Small intestine (tissue), 16 donors: ENCODE measurements at places on chromosomes 5 and 9.
A peak's percentile ranks its signal among the peaks of the same experiment; 100 is the strongest.

DNA sequence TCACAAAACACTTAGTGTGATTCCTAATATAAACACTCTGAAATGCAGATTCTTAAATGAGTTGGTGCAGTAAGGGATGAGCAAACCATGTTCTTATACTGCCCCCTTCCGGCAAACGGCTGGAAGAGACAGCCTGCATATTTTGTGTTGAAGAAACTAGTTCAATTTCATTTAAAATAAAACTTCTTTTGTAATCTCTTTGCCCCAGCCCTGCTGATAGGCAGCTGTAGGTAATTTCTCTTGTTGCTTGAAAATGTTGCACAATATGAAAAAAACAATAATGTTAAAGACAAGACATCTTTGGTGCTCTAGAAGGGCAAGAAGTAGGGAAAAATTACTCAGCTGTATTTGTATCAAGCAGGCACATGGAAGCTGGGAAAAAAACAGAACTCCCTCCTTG, 89.7 kb upstream of the CCNG1 start:
- peak; percentile 67 for DNase-seq

GRCh38 chr9:135090547-135090946, 3.1 kb downstream of the OLFM1 start:
- no peak for DNase-seq

- DNase-seq: no peak
Observed at GRCh38 chr9:86405926-86406325, 51.7 kb upstream of the TUT7 start.

DNA sequence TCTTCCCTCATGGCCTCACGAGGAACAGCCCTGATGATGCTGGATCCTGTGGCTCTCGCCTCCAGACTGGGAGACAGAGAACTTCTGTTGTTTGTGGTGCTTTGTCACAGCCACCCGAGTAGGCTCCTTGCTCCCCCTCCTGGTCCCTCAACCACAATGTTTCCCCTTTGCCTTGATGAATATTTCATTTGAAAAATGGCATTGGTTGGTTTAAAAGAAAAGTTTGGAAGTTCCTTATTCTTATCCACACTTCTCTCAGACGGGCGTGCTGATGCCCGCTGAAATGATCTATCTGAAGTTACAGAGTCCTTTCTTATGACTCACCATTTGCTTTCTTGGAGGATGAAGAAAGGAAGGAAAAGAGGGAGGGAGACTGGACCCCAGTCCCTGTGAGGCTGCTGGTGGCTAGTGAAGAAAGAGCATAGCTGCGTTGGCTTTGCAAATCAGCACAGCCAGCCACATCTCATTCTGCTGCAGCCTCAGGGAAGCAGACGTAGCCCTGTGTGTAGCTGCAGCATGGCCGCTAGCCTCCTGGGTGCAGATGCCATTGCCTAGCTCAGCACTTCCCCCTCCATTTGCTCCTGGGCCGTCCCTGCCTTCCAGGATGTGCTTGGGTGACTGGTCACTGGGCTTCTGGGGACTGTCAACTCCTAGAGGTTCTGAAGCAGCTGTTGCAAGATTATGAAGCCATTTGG, 185.9 kb downstream of the ERCC6L2 start:
- DNase-seq: peak; percentile 31

DNA sequence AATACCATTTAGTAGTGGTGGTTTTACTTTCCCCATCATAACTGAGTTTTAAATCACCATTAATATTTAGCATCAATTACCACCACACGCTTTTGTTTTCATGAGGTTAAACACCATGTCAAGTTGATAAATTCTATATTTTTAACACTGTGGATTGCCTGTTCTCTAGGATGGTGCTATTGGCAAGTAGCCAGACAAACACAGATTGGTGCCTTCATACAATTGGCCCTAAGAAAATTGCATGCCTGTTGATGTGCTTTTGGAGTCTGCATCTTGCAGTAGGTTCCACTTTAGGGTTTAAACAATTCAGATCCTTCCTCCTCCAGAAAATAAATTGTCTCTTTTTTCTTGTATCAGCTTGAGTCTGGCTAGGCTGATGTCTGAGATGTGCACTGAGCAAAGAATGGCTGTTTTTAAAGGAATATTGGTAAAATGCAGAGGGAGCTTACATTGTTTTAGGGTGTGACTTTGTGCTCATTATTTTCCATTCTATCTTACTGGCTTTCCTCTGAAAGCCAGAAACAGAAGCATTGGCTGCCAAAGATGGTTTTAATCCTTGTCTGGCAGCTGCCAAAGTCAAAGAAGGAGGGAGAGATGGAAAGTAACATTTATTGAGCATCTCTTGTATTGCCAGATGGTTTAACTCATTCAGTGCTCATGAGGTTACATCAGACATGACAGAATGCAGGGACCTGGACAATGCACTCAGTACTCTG, 19.6 kb upstream of the MAN2A1 start:
- DNase-seq: no peak

DNA sequence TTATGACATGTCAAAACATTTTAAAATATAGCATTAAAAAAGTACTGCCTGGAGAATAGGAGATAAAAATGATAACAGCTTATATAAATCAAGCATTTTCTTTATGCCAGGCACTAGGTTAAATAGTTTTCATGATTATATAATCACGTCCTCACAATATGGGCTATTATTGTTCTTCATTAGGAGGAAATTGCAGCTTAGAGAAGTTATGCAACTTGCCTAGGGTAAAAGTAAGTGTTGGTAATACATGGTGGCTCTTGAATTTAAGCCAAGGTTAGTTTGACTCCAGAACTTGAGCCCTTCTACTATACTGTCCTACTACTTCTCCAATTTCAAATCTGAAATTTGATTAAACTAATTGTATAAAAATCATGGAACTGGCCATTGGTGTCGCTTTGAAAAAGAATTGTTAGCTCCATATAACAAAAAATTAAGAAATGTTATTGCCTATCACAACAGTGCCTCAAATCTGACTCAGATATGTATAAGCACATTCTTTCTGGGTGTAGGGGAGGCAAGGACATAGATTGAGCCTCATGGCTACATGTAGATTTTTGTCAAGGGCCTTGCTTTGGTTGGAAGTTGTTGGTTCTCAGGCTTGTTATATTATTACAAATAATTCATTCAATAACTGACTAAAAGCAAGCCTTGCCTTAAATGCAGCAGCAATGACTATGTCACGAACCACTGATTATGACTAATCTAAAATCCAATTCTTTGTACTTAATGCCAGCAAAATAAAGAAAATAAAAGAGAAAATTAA, 223.5 kb upstream of the DAB2 start:
- no peak for DNase-seq

GRCh38 chr9:82423700-82424099, 435.1 kb downstream of the SPATA31D1 start:
- peak; percentile 77 for DNase-seq

GRCh38 chr5:140143521-140144258, 18.0 kb downstream of the IGIP start:
- no peak for DNase-seq

DNA sequence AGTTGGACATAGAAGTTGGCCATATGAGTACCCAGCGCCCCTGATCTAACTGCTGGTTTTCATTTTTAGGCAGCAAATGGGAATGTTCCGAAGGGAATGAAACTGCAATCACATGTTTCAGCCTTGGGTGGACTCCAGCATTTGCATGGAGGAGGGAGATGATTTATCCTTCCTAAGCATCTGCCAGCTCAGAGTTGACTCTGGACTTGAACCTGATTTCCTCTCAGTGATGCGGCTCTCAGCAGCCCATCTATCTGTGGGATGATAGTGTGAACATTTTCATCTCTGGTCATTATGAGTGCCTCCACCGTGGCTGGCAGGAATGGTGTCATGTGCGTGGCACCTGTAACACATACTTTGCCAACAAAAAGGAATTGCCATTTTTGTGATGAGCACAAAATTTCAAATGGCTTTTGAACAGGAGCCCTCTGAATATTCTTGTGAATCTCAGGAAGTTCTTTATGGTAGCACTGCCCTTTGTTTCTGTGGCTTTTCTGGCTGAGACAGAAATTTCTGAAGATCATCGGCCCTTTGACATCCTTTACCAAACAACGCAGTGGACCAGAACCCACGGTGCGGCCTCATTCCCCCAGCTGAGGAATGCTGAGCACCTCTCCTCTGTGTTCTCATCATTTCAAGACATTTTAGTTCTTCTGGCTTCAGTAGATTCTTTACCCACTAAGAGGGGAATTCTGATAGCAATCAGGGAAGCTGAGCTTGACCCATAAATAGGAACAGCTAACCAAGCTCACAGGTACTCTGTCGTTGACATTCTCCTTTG, 28.5 kb downstream of the FUBP3 start:
- DNase-seq: no peak

DNA sequence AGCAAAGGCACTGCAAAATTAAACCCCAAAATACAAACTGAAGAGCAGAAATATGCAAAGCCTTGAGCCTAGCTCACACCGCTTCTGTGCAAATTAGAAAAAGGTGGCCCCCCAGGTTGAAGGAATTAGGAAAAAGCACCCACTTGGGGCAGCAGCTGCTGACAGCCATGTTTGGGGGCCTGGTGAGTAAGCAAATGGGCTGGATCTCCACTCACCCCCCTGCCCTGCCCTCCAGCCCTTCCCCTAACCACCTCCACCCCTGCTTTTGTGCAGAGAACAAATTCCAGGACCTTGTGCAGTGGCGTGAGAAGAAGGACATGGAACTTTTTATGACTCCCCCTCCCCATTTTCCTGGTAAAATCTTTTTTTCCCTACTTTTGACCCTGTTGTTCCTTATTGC, 92.0 kb upstream of the DNAH5 start:
- no peak for DNase-seq

- no peak for DNase-seq
Observed at GRCh38 chr5:103605277-103605676, 42.7 kb upstream of the NUDT12 start.

GRCh38 chr9:5354184-5354583, 14.5 kb upstream of the RLN1 start:
- no peak for DNase-seq

DNA sequence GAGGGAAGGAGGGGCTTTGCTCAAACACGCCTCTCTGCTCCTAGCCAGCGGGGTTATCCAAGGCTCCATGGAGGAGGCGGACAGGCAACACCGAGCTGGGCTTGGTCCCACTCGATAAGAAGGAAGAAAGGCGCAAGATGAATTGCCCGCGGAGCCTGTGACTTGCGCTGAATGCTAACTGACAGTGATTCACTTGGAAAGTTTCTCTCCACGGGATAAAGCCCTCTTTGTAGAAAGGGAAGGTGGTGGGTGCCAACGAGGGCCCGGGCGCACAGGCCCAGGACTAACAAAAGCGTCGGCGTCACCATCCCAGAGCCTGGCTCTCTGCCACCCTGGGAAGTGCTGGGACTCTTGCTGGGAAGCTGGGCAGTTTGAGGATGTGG, 76.0 kb downstream of the VAV2 start:
- peak; percentile 42 for DNase-seq

DNA sequence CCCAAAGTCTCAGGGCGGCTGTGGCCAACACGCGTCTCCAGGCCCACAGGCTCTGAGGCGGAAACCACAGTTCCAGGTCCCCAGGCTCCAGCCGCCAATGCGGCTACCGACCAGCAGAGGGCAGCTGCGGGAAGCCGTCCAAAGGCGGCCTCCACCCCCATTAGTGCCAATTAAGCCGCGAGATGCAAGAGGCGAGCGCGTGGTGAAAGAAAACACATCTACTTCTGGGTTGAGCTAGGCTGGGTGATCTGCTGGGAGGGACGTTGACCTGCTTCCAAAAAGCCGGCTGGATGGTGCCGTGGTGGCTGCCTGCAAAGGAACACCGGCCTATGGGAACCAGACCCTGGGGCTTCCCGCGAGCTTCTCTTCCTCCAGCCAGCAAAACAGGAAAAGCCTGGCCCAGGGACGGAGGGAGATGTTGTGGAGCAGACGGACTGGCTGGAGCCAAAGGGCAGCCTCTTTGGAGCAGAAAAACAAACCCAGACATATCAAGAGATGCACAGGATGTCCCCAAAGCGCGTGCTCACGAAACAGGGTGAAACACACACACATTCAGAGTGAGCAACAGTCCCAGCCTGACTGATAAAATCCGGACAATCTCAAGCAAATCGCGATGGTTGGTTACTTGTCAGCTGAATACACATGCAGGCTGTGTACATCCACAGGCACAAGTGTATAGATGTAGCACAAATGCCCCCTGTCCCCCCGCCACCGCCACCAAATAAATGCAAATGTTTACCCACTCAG, 187.1 kb upstream of the BRINP1 start:
- DNase-seq: peak; percentile 74

- no peak for DNase-seq
Observed at GRCh38 chr5:7808998-7809397, 41.9 kb downstream of the CFAP90 start.

DNA sequence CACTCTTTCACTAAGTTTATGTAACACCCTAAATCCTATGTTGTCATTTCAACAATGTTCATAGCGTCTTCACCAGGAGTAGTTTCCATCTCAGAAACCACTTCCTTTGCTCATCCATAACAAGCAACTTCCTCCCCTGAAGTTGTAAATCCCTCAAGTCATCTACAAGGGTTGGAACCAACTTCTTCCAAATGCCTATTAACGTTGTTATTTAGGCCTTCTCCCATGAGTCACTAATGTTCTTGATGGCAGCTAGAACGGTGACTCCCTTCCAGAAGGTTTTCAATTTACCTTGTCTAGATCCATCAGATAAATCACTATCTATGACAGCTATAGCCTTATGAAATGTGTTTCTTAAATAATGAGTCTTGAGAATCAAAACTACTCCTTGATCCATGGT, 73.3 kb upstream of the TARS1 start:
- no peak for DNase-seq

- no peak for DNase-seq
Observed at GRCh38 chr5:150851039-150851438, 4.7 kb downstream of the IRGM start.

GRCh38 chr9:125694478-125694877, 12.5 kb downstream of the MAPKAP1 start:
- DNase-seq: no peak

- DNase-seq: no peak
Observed at GRCh38 chr9:37953775-37954437, 50.0 kb upstream of the SLC25A51 start.

- no peak for DNase-seq
Observed at GRCh38 chr5:179568721-179569120, 18.4 kb downstream of the RUFY1 start.

GRCh38 chr5:120817044-120817985, 353.2 kb downstream of the PRR16 start:
- DNase-seq: no peak

GRCh38 chr9:115590011-115590410, 472.1 kb upstream of the TNC start:
- DNase-seq: no peak

GRCh38 chr5:1656271-1656975, 132.7 kb upstream of the LPCAT1 start:
- DNase-seq: no peak

DNA sequence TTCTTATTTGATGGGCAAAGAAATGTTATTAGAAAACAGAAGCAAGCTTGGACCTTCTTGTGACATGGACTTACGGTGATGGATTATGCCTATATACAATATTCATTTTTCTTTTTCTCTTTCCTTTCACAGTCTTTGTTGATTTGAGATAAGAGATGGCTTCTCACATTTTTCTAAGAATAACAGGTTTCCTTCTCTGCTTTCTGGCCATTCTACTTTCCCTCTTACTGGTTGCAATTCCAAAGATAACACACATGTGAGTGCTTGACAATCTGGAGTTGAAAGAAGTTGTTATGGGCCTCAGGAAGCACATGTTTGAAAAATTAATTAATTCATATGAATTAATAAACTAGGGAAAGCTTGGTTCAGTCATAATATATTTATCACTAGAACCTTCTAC, 89.8 kb upstream of the RPS23 start:
- DNase-seq: no peak
